Neural crest cell (in vitro differentiated cells): ENCODE measurements at places on chromosomes 12 and 14.

DNA sequence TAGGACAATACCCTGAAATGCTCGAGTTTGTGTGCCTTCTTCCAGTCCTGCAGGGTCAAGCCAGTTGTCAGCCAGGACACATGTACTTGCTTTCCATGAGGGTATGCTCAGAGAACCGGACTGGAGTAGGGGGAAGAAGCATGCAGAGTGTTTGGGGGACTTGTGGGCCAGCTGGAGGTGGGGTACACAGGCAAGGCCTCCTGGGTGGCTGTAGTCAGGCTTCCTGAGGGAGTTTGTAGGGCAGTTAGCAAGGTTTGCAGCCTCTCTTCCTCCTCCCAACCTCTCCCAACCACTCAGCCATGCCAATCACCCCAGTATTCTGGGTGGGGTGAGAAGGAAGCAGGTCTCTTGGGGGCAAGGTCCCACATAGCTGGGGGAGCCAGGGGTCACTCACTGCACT is 47.0 kb upstream of the RHOJ start:
- DNase-seq, result no peak

- no peak for DNase-seq
Measured at GRCh38 chr12:95411466-95411865, 62.5 kb upstream of the METAP2 start.

GRCh38 chr14:24274101-24274543 is 2.7 kb upstream of the RABGGTA start:
- DNase-seq, result no peak

DNA sequence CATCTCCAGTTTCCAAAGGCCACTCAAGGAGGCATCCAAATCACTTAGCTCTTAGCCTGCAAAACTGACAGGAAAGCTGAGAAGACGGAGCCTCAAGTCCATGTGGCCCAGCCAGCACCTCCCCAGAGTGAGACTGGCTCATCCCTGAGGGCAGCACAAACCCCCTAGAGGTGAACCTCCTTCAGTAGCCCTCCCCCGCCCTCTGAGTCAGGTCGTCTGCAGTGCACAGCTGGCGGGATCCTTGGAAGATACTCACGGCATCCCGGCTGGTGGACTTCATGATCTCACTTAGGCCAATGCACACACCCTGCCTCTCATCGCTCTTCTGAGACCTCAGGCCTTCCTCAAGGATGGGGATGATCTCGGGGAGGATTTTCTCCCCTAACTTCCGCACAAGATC is 24.1 kb upstream of the RAB35 start:
- no peak for DNase-seq

DNA sequence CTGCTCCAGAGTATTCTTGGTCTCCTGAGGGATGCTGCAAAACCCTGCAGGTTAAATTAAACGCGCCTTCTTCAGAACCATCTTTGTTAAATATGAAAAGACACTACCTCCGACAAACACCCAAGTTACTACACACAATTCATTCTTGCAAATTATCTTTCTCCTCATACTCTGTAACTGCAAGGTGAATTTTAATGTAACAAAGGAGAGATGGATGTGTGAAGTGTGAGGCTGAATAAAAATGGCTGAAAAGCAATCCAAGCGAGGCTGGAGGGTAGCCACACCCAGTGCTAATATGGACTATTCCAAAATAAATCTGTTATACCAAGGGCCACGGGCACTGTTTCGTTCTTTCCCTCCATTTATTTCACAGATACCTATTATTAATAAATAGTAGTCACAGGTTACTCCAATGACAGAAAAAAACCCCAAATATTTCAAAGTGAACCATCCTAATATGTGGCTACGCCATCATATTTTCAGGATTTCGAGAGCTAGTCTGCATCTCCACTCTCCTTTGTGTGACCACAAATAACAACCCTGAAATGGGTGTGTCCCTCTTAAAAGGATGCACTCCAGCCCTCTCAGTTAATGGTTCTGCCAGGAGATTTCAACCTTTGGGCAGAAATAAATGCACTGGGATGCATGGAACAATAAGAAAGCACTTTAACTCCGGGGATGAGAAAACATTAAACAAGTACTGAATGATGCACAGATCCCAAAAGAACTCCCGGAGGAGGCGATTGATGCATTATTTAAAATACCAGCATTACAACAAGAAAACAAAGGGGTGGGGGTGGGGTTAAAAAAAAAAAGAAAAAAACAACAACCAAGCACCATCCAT is 53.1 kb upstream of the CCDC175 start:
- no peak for DNase-seq

DNA sequence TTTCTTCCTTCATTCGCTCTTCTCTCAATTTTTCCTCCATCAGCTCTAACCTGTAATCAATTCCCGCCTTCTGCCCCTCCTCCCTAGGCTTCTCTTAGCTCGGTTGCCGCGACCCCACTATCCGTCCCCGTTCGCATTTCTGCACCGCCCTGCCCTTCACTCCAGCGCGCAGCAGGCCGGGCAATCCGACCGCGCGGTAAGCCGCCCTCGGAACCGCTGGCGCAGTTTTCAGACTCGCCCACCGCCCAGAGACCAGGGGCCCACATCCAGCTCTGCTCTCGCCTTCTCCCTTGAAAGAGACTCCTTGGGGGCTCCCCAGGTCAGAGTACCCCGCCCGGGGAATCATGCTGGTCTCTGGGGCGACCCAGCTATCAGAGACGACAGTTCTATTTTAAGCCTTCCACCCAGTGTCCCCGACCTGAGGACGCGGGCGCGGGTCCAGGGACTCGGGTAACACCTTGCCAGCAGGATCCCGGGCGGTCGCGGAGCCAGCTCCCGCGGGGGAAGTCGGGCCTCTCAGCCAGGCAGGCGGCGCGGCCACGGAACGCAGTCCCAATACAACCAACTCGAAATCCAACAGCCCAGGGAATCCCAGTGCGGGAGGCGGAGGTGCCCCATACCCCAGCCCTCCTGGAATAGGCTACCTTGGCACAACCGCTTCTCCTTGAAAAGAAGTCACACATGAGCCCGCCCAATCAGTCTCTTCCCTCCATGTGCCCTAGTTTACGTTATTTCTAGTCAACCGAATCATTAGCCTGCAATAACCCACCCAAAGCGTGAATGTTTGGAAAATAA is 5.7 kb upstream of the SLC38A4 start:
- peak; percentile 6 for DNase-seq

- DNase-seq, result no peak
Measured at GRCh38 chr14:80223696-80224465, 12.6 kb upstream of the DIO2 start.

GRCh38 chr14:55449116-55449515 is 8.7 kb upstream of the TBPL2 start:
- DNase-seq, result no peak

DNA sequence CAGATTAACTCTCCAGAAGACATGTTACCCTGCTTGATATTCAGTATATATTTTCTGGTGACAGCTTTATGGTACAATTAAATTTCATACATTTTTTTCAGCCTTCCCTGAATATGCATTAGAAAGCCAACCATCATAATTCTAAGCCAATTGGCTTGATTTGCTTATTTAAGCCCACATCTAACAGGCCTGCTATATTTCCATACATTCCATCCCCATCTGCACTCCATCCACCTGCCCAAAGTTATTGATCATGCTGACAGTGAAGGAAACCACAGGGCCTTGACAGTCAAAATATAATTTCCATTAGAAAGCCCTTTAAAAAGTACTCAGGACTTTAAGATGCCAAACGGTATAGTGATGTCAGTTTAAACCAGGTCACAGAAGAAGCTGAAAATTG is 164.3 kb downstream of the GXYLT1 start:
- DNase-seq, result no peak

DNA sequence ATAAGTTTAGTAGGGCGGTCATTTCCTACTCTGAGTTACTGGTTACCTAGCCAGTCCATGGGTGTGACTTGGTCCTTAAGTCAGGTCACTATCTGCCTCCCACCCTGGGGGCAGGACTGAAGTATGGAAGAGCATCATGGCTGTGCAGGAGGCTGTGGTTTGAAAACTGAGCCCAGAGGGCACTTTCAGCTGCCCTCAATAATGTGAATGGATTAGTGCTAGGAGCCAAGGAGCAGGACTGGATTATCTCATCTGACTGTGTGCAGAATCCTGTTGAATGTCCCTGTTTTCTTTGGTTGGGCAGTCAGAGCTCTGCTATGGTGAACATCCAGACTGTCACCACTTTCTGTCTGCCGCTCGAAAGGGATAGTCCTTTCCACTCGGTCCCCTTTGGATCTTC is 1.6 kb downstream of the ATXN7L3B start:
- DNase-seq, result no peak

DNA sequence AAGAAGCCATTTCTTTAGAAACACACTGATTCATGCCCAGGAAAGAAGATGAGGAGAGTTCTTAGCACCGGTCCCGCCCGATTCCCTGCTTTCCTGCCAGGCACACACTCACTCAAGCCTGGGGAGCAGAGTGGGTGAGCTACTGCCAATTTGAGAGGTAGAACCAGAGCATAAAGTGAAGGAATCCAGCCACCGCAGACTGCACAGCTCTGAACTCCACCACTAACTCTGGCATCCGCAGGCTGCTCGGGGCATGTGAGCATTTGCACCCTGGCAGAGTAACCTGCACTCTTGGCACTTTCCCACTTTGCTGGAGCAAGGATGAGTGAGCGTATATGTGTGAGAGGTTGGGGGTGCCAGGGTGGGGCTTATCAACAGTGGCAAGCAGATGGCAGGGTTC is 4.0 kb upstream of the SYNDIG1L start:
- DNase-seq, result no peak

DNA sequence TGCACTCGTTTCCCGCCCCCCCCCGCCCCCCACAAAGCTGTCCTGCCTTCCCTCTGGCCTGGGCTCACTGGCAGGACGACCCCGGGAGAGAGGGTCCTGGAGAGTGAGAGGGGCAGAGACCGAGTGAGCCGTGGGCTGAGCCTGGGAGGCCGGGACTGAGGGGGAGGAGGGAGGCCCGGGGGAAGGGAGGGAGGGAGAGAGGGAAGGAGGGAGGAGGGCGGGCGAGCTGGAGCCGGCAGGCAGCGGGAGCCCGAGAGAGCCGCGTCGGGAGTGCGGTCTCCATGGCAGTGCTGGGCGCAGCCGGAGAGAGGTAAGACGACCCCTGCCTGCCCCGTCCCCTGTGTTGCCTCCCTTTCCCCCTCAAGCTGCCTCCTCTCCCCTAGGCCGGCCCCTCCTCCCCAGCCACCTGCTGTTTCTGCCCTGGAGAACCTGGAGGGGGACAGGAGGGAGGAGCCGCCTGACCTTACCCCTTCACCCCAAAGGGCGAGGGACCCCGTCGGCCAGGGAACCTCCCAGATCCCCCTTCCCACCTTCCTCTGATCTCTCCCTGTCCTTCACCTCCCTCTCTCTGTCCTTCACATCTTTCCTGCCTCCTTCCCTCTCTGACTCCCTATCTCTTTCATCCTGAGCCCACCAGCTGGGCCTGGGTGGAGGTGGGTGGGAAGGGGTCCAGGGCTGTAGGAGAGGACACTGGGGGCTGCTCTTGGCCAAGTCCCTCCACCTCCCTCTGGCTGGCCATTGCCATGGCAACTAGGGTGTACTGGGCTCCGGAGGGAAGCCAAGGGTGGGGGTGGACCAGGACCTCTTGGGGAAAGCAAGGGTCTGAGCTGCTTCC is at the start of gene GPR162:
Gene GPR162, plus strand, starts transcription at position 231 of the 835 bp plus-strand sequence. CDS start 2,078 bp downstream, outside the sequence.
- DNase-seq, result peak; percentile 68

- no peak for DNase-seq
Measured at GRCh38 chr12:41532072-41532471, 344.0 kb downstream of the PDZRN4 start.

DNA sequence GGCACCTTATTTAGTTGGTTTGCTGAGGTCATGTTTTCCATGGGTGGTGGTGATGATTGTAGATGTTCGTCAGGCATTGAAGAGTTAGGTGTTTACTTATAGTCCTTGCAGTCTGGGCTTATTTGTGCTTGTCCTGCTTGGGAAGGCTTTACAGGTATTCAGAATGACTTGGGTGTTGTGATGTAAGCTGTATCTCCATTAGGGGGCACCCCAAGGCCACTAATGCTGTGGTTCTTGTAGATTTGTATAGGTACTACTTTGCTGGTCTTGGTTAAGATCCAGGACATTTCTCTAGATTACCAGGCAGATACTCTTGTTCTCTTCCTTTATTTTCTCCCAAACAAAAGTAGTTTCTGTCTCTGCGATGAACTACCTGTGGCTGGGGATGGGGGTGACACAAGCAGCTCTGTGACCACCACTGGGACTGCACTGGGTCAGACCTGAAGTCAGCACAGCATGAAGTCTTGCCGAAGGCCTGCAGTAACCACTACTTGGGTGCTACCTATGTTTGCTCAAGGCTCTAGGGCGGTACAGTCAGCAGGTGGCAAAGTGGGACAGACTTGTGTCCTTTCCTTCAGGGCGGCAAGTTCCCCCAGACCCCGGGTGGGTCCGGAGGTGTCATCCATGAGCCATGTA is 35.8 kb upstream of the FBXO33 start:
- no peak for DNase-seq

DNA sequence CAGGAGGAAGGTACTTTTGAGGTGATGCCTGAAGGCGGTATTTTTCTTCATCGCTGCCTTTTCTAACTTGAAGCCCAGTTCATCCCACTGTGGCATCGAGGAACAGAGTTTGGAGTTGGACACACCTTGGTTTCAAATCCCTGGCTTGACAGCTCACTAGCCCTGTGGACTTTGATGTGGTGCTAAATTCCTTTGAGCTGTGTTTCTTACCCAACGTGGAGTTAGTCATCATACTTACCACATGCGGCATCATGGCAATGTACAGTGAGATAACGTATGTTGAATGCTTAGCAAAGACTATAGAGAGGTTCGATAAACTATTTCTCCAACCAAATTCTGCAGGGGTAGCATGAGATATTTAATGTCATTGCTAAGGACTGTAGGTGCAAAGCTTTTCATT is 3.4 kb downstream of the PLEKHG3 start:
- DNase-seq, result no peak
